Uterus (tissue), 4 donors: ENCODE measurements at places on chromosomes 5 and 9. TPM values are rescaled to one million over a fixed set of nuclear protein-coding genes. Genes with fewer than 3 reads are reported as not detected.

RHOBTB3 gene
- 126 TPM for total RNA-seq

- no peaks in the 10 kb centered on the region for H3K36me3 ChIP-seq
- DNase-seq, result no peak
- H3K4me3 ChIP-seq, result no peak overlapping the region
- no peak overlapping the region for H3K27ac ChIP-seq
Observed at GRCh38 chr9:135882011-135882410, 25.3 kb downstream of the CAMSAP1 start.

DNA sequence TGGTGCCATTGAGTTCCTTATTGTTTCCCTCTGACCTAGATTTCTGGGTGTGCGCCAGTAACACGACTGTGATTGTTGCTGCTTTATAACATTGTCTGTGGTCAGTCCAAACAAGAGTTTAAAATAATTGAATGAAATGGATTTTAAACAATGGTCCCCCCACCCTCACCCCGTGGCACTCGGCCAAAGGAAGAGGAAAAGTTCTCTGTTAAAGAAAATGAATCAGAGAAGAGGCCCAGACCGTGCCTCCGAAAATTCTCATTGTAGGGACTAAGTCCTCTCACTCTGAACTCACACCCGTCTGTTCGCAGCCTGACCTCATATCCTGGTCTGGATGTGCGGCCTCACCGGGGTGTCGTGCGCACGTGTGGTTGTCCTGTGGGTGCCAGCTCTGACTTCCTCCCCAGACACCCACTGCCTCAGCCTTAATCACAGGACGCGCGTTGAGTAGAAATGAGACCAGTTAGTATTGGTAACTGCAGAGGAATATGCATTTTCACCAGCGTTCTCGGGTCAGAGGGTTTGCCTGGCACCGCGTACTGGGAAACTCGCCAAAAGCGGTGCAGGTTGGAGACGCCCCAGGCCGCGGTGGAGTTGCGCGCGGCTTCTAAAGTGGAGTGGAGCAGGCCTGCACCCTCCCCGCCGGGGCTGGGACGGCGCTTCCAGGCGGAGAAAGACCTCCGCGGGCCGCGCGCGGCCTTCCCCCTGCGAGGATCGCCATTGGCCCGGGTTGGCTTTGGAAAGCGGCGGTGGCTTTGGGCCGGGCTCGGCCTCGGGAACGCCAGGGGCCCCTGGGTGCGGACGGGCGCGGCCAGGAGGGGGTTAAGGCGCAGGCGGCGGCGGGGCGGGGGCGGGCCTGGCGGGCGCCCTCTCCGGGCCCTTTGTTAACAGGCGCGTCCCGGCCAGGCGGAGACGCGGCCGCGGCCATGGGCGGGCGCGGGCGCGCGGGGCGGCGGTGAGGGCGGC is at the start of gene ABL1:
TSS of gene ABL1 (plus strand) at position 884 of the 966 bp plus-strand sequence. CDS start 193 bp downstream, outside the sequence.
- no peaks in the 10 kb centered on the region for H3K36me3 ChIP-seq
- peaks cover 10% of the 10 kb centered on the region for H3K4me1 ChIP-seq

GRCh38 chr5:73125289-73125688 is 4.9 kb downstream of the TMEM171 start:
- no peaks in the 10 kb centered on the region for H3K27me3 ChIP-seq
- H3K27ac ChIP-seq, result no peak overlapping the region
- H3K36me3 ChIP-seq, result no peaks in the 10 kb centered on the region
- no peak overlapping the region for H3K4me3 ChIP-seq
- H3K4me1 ChIP-seq, result peaks cover 5% of the 10 kb centered on the region

DNA sequence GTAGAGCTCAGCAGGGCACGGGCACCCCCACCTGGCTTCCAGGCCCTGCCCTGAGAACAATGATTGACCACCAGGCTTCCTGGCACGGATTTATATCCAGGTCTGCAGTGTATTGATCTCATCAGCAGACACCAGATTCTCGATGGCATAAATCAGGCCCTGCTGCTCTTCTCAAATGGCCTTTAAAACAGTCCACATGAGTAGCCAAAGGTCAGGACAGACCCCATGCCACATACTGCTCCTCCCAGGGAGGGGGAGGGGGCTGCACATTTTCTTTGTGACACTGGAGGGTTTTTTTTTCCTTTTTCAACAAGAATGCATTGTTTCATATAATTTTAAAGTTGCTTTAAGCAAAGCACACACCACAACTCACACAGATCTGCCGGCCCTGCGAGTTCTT is 85.4 kb downstream of the SEMA4D start:
- no peaks in the 10 kb centered on the region for H3K4me1 ChIP-seq
- H3K4me3 ChIP-seq, result no peak overlapping the region
- no peak overlapping the region for H3K27ac ChIP-seq

DNA sequence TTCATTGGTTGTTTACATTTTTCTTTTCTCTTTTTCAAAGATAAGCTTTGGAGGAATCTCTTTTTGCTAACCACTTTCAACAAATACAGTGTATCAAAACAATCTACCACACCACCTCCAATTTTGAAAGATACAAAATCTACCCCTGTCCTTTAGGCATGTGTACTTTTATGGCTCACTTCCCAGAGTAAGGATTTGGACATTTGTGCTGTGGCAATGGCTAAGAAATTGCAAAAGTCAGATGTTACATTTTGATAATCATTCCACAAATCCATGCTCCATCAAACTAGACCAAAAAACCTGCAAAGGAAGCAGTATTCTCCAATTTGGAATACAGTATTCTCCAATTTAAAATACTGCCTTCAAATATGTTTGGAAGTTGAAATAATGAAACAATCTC is 204.9 kb downstream of the MCTP1 start:
- peak overlapping the region; percentile 2 for H3K4me3 ChIP-seq
- no peaks in the 10 kb centered on the region for H3K27me3 ChIP-seq
- H3K36me3 ChIP-seq, result no peaks in the 10 kb centered on the region
- no peaks in the 10 kb centered on the region for H3K4me1 ChIP-seq
- H3K27ac ChIP-seq, result no peak overlapping the region

- H3K4me1 ChIP-seq, result no peaks in the 10 kb centered on the region
- H3K4me3 ChIP-seq, result no peak overlapping the region
- H3K27me3 ChIP-seq, result no peaks in the 10 kb centered on the region
- no peak for DNase-seq
- no peak overlapping the region for H3K27ac ChIP-seq
Observed at GRCh38 chr5:171506951-171507350, 87.5 kb downstream of the FGF18 start.

- H3K4me1 ChIP-seq, result no peaks in the 10 kb centered on the region
- DNase-seq, result no peak
- H3K4me3 ChIP-seq, result no peak overlapping the region
- no peaks in the 10 kb centered on the region for H3K36me3 ChIP-seq
- H3K27me3 ChIP-seq, result no peaks in the 10 kb centered on the region
Observed at GRCh38 chr5:21613971-21614488, 1239.1 kb downstream of the CDH12 start.

- no peak overlapping the region for H3K4me3 ChIP-seq
- no peak overlapping the region for H3K27ac ChIP-seq
- no peak for DNase-seq
- no peaks in the 10 kb centered on the region for H3K36me3 ChIP-seq
- H3K27me3 ChIP-seq, result no peaks in the 10 kb centered on the region
Observed at GRCh38 chr9:124412228-124412575, 3.0 kb downstream of the PSMB7 start.

DNA sequence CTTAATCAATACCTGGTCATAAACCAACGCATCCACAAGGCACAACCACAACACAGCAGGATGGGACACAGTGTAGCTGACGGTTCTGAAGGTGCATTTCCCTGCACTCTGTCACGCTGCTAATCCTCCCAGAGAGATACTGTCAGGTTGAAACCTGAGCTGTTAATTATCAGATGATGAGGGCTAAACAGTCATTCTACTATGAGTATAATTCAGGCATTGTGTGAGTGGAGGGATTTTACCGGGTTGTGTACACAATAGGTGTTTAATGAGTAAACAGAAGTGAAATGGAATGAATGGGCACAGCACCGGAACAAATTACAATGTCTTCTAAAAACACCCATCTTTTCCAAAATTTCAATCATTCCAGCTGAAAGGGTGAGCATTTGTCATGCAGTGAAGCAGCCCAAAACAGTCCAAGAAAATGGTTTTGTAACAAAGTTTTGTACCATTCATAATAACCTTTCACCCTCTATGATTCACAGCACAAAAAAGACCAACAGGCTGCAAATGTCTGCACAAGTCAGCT is 71.5 kb downstream of the ABCA1 start:
- H3K36me3 ChIP-seq, result no peaks in the 10 kb centered on the region
- no peaks in the 10 kb centered on the region for H3K4me1 ChIP-seq
- no peaks in the 10 kb centered on the region for H3K27me3 ChIP-seq
- H3K4me3 ChIP-seq, result no peak overlapping the region
- no peak overlapping the region for H3K27ac ChIP-seq

SV2C gene
- total RNA-seq, result 0.21 TPM

INSL6 gene
- total RNA-seq, result not detected

- H3K4me3 ChIP-seq, result no peak overlapping the region
- H3K4me1 ChIP-seq, result no peaks in the 10 kb centered on the region
- no peak for DNase-seq
- no peak overlapping the region for H3K27ac ChIP-seq
- no peaks in the 10 kb centered on the region for H3K27me3 ChIP-seq
Observed at GRCh38 chr5:2985718-2986117, 234.2 kb upstream of the IRX2 start.

GRCh38 chr5:66224274-66224673 is 80.2 kb downstream of the SREK1 start:
- H3K27ac ChIP-seq, result no peak overlapping the region
- no peaks in the 10 kb centered on the region for H3K4me1 ChIP-seq
- H3K36me3 ChIP-seq, result no peaks in the 10 kb centered on the region
- H3K27me3 ChIP-seq, result no peaks in the 10 kb centered on the region
- DNase-seq, result no peak
